ENCODE measurements at places on chromosomes 3 and 15. TPM values are rescaled to one million over a fixed set of nuclear protein-coding genes. Genes with fewer than 3 reads are reported as not detected.

Gene RPL35A
- total RNA-seq: 248 TPM

Gene TMEM158
- 70.1 TPM for total RNA-seq

Gene ADAMTS9
- 6.5 TPM for total RNA-seq

Gene CYP8B1
- total RNA-seq: not detected

Gene CCR8
- total RNA-seq: not detected

Gene PLA2G4D
- not detected for total RNA-seq

Gene EFCC1
- total RNA-seq: not detected

Gene STAC
- total RNA-seq: 0.88 TPM

Gene DUOX1
- total RNA-seq: not detected

Gene ZXDC
- total RNA-seq: 19.9 TPM

Gene FOXB1
- not detected for total RNA-seq

Gene WDR6
- total RNA-seq: 75.4 TPM

Gene PCNP
- total RNA-seq: 99.2 TPM

Gene C2CD4A
- not detected for total RNA-seq

Gene CRYGS
- total RNA-seq: 2.4 TPM

Gene SLC12A8
- 33.5 TPM for total RNA-seq

Gene ILDR1
- total RNA-seq: not detected

Gene THBS1
- total RNA-seq: 671 TPM

Gene PLA1A
- 0.32 TPM for total RNA-seq

Gene VPS33B
- total RNA-seq: 16.3 TPM

Gene GASK1A
- total RNA-seq: 1.5 TPM

Gene NR1I2
- total RNA-seq: not detected

Gene GOLGA6D
- total RNA-seq: not detected

Gene ACSBG1
- not detected for total RNA-seq

Gene SYNPR
- total RNA-seq: not detected

Gene THRB
- total RNA-seq: not detected

Gene TLR9
- not detected for total RNA-seq

Gene ITIH1
- not detected for total RNA-seq

Gene FBXW12
- not detected for total RNA-seq

Gene GPR15
- total RNA-seq: not detected

Gene ZIC4
- not detected for total RNA-seq

Gene IGF1R
- 59.5 TPM for total RNA-seq

Gene BLOC1S6
- 101 TPM for total RNA-seq

Gene KNL1
- total RNA-seq: 14.2 TPM

Gene ZNF609
- 16.3 TPM for total RNA-seq

Gene GOLGA8N
- total RNA-seq: 3.5 TPM

Gene GRM2
- total RNA-seq: 0.09 TPM

Gene MAP6D1
- 2.1 TPM for total RNA-seq

Gene GOLGA6L9
- 3.3 TPM for total RNA-seq

Gene SLC22A13
- 1.6 TPM for total RNA-seq

Gene FANCD2OS
- total RNA-seq: not detected

Gene ISL2
- 1.8 TPM for total RNA-seq

Gene TXNRD3
- 7.1 TPM for total RNA-seq

Gene ECE2
- not detected for total RNA-seq

Gene PRRT3
- 2.4 TPM for total RNA-seq

Gene ABHD17C
- total RNA-seq: 3.0 TPM

Gene SECISBP2L
- 29.8 TPM for total RNA-seq

Gene ANKUB1
- total RNA-seq: not detected

Gene FAM107A
- not detected for total RNA-seq

Gene CLDN16
- 0.23 TPM for total RNA-seq

Gene NEK10
- total RNA-seq: 2.7 TPM

Gene AQP9
- not detected for total RNA-seq

Gene NR2F2
- 27.3 TPM for total RNA-seq

Gene PXYLP1
- total RNA-seq: 5.9 TPM
